ENCODE measurements at places on chromosomes 1 and 21. TPM values are rescaled to one million over a fixed set of nuclear protein-coding genes. Genes with fewer than 3 reads are reported as not detected.
A peak's percentile ranks its signal among the peaks of the same experiment; 100 is the strongest.

Gene AADACL3
- total RNA-seq: not detected

Gene ITLN1
- not detected for total RNA-seq

Gene TCHHL1
- total RNA-seq: not detected

Gene OR14K1
- not detected for total RNA-seq

Gene DSCAM
- total RNA-seq: not detected

Gene TNFSF4
- 10.4 TPM for total RNA-seq

- DNase-seq: no peak
These were observed 22.5 kb downstream of the CFAP74 start for GRCh38 chr1:1981142-1981500.

GRCh38 chr1:95117207-95118066, at the start of gene TLCD4:
TLCD4 (plus strand) TSS chr1:95117355; CDS start chr1:95143902, 26,547 bp downstream.
- DNase-seq: no peak

- no peak for DNase-seq
These were observed 3.0 kb downstream of the HSD3B1 start for GRCh38 chr1:119510046-119510445.

DNA sequence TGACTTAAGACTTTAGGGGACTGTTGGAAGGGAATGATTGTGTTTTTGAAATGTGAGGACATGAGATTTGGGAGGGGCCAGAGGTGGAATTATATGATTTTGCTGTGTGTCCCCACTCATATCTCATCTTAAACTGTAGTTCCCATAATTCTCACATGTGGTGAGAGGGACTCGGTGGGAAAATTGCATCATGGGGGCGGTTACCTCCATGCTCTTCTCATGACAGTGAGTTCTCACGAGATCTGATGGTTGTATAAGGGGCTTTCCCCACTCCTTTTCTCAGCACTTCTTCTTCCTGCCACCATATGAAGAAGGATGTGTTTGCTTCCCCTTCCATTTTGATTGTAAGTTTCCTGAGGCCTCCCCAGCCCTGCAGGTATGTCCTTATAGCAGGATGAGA, 35.0 kb upstream of the SCAF4 start:
- no peak for DNase-seq

GRCh38 chr1:85998105-85998855, 158.3 kb downstream of the COL24A1 start:
- DNase-seq: no peak

DNA sequence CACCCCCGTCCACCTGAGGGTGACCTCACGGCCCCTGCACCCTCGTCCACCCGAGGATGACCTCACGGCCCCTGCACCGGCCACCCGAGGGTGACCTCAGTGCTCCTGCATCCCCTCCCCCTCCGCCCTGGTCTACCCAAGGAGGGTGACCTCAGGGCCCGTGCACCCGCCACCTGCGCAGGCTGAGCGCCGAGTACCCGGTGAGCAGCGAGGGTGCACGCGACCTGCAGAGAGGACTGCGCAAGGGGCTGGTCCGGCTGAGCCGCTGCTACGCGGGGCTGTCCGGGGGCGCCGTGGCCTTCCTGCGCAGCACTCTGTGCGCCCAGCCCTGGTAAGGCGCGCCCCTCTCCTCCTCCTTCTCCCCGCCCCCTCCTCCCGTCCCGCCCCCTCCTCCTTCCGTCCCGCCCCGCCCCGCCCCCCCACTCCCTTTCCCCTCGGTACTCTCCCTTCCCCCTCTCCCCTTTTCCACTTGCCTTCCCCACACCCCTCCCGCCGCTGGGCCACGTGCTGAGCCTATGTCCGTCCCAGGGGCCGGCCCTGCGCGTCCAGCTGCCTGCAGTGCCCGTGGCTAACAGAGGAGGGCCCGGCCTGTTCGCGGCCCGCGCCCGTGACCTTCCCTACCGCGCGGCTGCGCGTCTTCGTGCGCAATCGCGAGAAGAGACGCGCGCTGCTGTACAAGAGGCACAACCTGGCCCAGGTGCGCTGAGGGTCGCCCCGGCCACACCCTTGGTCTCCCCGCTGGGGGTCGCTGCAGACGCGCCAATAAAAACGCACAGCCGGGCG, 28.4 kb downstream of the TRIM11 start:
- no peak for DNase-seq

GRCh38 chr1:235011599-235012435, 116.8 kb downstream of the TOMM20 start:
- DNase-seq: peak; percentile 100

Data from GM12878 (cell line).